ENCODE measurements at places on chromosomes 2 and 18. TPM values are rescaled to one million over a fixed set of nuclear protein-coding genes. Genes with fewer than 3 reads are reported as not detected.

AP1S3 gene
- 2.1 TPM for total RNA-seq

C2orf76 gene
- total RNA-seq = 3.8 TPM

KIF5C gene
- 0.88 TPM for total RNA-seq

C2orf72 gene
- 10.7 TPM for total RNA-seq

SLC16A14 gene
- 0.69 TPM for total RNA-seq

OTX1 gene
- 0.20 TPM for total RNA-seq

TUBA4B gene
- not detected for total RNA-seq

CCDC74A gene
- total RNA-seq = 1.0 TPM

REEP1 gene
- total RNA-seq = 3.8 TPM

SERPINB4 gene
- total RNA-seq = not detected

SULT1C3 gene
- total RNA-seq = not detected

NCK2 gene
- total RNA-seq = 31.1 TPM

IL18RAP gene
- 0.20 TPM for total RNA-seq

ERICH2 gene
- total RNA-seq = 0.87 TPM

MPP4 gene
- total RNA-seq = not detected

ASB18 gene
- total RNA-seq = not detected

All from pancreas (tissue), 10 donors.